ENCODE measurements at places on chromosomes 2 and 18.

DNA sequence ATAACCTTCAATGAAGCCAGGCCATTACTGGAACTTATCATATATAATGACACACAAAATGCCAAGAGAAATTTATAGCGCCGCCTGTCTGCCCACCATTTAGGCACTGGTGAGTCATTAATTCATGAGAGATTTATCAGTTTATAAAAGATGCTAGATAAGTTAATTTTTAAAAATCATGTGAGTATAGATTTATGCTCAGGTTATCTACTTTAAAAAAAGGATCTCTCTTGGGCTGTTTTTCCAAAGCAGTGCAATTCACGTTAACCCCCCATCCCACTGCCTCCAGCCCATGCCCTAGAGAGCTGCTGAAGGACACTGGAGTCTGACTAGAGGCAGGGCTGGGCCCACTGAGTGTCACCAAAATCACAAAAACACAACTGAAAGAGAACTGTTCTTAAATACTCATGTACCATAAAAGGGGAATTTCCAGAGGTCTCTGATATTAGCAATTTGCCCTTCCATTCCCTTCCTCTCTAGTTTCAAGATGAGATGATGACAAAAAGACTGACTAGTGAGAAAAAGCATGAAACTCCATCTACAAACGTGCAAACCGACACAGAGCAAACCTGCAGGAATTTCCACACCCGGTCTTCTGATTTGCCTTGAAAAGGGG is 160.8 kb downstream of the BCL2 start:
- no peak for DNase-seq

- DNase-seq: no peak
Observed at GRCh38 chr2:66696374-66696773, 261.4 kb downstream of the MEIS1 start.

DNA sequence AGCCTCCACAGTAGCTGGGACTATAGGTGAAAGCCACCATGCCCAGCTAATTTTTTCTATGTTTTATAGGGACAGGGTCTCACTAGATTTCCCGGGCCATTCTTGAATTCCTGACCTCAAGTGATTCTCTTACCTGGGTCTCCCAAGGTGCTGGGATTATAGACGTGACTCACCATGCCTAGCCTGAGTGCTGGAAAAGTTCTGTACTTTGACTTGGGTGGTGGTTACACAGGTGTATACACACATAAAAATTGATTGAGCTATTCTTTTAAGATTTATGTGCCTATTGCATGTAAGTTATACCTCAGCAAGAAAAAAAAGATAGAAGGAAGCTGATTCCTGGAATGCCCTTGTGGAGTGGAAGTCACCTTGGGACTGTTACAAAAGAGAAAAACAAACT is 34.8 kb upstream of the KCNF1 start:
- no peak for DNase-seq

DNA sequence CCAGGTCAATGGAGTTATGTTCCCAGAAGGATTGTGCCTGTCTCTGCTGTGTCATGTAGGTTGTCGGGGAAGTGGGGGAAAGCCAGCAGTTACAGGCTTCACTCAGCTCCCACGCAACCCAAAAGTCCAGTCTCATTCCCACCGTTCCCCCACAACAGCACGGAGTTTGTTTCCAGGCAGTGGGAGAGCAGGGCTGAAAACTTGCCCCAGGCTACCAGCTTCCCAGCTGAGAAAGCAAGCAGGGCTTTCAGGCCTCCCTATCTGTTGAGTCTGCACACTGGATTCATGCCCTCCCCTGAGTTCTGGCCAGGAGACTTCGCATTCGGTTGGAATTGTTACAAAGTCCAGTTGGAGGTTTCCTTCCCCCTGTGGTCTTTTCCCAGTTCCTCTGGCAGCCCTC is 76.3 kb downstream of the TMX3 start:
- DNase-seq: no peak

Data from effector CD4-positive, alpha-beta T cell (primary cell).